ENCODE measurements at places on chromosomes 1 and 21. TPM values are rescaled to one million over a fixed set of nuclear protein-coding genes. Genes with fewer than 3 reads are reported as not detected.
A peak's percentile ranks its signal among the peaks of the same experiment; 100 is the strongest.

DNA sequence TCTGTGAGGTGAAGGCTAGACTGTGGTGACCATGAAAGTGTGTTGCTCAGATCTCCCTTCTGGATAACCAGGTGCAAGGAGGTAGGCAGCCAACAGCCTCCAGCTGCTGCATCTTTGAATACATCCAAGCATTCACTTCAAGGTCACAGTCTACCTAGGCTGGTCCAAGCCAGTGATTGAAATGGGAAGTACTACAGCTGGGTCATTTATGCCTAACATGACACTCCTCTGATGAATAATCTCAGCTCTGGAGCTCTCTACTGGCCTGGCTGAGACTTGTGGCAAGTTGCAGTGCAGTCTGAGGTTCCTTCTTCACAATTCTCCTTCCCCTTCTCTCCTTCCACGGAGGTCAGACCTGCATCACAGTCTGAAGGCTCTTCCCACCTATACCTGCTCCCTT lies 35.0 kb upstream of the ARHGAP29 start:
- no peak for DNase-seq

GRCh38 chr1:169287280-169287679 lies 80.3 kb downstream of the NME7 start:
- no peak for DNase-seq

GRCh38 chr1:38561725-38562124 lies 297.8 kb downstream of the RRAGC start:
- no peak for DNase-seq

DNA sequence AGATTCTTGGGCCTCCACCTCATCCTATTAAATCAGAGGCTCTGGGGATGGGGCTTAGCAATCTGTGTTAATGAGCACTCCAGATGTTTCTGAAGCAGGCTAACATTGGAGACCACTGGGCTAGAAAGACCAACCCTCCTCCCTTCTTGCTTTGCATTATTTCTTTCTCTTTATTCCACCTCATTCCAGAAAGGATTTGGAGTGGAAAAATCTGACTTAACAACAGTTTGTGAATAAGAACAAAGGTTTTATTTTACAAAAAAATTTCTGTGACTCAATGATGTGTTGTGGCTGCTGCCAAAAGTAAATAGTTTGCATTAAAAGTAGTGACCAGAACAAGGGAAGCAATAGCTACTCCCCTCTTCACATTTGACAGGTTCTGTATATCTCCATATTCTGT lies 79.4 kb downstream of the TGFB2 start:
- no peak for DNase-seq

DNA sequence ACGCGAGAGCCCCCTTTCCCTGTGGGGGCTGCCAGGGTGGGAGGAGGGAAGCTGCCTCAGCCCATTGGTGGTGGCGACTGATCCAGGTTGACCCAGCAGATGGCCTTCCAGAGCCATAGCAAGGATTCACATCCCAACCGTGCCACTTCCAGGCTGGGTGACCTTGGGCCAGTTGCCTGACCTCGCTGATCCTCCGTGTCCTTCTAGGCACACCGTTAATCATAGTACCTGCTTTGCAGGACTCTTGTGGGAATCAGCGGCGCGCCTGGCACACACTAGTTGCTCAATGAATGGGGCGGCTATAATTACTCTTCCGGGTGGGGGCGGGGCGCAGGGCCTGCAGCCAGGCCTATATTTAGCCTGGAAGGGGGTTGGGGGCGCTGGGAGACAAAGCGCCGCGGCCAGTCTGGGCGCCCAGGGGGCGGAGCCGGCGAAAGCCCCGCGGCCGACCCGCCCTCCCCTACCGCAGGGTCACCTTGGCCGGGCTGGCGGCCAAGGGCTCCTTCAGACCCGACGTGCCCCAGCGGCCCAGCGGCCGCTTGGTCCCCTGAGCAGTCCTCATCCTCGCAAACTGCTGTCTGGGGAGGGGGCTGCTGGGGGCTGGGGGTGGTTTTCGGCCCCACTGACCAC lies 5.1 kb downstream of the HSPB7 start:
- DNase-seq, result peak; percentile 8

DNA sequence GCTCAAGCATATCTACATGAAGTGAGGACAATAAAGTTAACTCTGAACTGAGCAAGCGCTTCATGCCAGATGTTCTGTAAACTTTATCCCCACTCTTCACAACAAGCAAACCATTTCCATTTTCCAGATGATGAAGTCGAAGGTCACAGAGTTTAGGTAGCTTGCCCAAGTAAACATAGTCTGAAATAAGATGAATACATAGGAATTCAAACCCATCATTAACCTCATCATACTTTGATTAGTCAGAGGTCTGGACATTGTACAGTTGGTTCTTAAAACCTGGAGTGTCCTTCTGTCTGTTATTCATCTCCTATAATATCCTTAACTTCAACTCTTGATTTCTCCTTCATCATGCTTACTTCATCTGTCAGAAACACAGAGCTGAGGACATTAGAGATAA lies 180.3 kb upstream of the C8B start:
- DNase-seq, result no peak

DNA sequence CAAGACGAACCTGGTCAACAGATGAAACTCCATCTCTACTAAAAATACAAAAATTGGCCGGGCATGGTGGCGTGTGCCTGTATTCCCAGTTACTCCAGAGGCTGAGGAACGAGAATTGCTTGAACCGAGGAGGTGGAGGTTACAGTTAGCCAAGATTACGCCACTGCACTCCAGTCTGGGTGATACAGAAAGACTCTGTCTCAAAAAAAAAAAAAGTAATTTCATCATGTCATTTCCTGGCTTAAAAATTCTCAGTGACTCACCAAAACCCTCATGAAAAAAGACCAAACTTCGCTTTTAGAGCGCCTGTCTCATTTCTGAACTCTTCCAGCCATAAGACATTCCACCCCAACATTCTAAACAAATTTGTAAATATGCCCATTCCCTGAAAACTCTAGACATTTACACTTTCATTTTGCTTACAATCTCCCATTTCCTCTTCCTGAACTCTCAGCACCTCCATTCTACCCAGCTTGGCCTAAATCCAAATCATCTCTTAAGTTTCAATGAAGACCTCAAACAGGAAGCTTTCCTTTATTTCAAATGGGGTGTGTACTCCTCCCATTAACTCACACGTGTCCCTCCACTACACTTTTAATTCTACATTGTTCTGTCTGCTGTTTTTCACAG lies 50.5 kb upstream of the PRRC2C start:
- no peak for DNase-seq

DNA sequence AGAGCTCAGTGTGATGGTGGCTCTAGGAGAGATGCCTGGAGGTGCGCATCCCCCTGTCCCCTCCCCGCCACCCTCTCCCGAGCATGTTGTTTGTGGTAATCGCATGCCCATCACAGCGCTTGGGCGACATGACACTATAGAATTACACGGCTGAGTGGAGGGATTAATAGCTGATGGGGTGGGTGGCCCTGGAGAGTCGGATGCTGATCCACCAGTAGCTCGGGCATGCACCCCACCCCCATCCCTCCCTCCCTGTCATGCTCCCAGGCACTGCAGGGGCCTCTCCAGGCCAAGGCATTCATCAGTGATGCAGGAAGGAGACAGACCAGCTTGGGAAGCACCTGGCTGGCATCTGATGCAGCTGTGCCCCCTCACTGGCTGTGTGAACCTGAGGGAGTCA lies 159.0 kb upstream of the IGSF21 start:
- DNase-seq, result no peak

- no peak for DNase-seq
Measured at GRCh38 chr1:80917225-80917624, 883.5 kb upstream of the ADGRL2 start.

DNA sequence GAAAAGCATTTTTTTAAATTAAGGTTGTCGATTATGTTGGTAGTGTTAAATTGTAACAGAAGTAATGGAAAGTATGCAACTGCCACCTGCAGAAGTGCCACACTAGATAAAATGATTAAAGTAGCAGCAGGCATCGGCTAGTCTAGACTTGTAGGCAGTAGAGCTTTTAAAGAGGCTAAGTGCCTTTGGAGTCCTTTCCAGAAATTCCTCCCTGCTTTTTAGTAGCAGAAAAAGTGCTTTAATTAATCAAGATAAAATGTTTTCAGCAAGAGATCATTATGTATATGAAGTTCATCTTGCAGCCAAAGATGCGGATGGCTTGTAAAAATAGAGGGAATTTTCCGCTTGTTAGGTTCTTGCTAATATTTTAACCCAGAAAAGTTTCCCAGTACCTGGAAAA lies 87.1 kb upstream of the LRRC8D start:
- no peak for DNase-seq

- no peak for DNase-seq
Measured at GRCh38 chr1:91583326-91583755, 82.7 kb downstream of the CDC7 start.

- no peak for DNase-seq
Measured at GRCh38 chr1:204293605-204294337, 66.0 kb downstream of the PLEKHA6 start.

DNA sequence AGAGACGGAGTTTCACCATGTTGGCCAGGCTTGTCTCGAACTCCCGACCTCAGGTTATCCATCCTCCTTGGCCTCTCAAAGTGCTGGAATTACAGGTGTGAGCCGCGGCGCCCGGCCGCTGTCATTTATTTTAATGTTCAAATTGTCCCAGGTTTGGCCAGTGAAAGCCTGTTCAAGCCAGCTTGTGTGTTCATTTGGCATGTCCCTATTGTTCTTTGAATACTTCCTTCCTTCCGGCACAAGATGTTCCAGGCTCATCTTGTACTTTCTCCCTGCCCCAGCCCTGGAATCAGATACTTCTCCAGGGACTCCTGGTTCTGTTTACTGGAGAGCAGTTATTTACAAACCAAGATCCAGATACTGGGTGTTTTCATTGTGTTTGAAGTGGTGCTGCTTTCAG lies 37.0 kb downstream of the ZBTB8B start:
- no peak for DNase-seq

- DNase-seq, result no peak
Measured at GRCh38 chr1:21823980-21824702, 12.1 kb downstream of the LDLRAD2 start.

- no peak for DNase-seq
Measured at GRCh38 chr1:175690298-175690697, 53.1 kb downstream of the TNR start.

DNA sequence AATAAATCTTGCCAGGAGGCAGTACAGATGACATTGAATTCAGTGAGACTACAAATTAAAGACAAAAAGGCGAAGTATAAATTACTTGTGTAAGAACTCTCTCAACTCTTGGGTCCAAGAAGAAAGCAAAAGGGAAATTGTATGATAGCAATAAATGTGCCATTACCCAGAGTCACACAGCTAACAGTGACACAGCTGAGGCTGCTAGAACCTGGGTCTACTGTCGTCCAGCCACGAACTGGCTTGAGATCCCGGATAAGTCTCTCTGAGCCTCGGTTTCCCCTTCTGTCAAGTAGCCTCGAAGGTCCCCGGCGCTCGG lies 362 bp upstream of the ROR1 start:
- no peak for DNase-seq

DNA sequence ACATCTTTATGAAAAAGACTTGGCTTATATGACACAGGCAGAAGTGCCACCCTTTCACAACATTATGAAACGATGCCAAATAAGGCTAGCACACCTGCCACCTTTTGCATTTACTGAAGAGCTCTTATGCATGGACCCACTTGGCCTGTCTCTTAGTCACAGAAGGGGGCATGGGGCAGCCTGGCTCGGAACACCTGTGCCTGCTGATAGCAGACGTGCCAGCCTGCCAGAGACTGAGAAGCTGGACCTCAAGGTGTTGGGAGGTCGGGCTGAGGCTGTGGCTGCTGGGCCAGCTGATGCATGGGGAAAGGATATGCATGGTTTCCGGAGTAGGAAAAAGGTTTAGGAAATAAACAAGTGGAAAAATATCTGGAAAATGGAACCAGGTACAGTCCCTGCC lies 21.5 kb downstream of the RCAN1 start:
- DNase-seq, result no peak

GRCh38 chr1:93827633-93828366 lies 51.2 kb downstream of the DNTTIP2 start:
- no peak for DNase-seq

- DNase-seq, result no peak
Measured at GRCh38 chr1:918843-919242, 4.9 kb upstream of the SAMD11 start.

GRCh38 chr1:212009561-212009960 lies 25.8 kb downstream of the INTS7 start:
- DNase-seq, result no peak

DNA sequence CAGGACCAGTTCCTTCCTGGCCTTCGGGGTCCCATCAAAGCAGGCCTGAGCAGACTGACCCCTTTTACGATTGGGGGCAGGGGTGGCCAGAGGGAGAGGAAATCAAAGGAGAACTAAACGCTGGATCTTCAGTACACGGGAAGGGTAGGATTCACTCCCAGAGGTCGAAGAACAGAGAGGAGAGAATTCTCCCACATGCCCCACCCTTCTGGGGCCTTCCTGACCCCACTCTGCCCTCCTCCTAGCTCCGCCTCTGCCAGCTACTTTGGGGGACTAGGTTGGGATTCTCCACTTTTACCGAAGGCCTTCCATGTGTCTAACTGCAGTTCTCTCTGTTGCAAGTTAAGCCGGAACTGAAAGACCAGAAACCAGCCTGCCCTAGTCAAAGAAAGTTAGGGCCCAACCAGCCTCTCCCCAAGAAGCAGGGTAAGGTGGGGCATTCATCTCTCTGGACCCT lies 654 bp upstream of the ARHGEF2 start:
- no peak for DNase-seq

LRRC3 gene
- total RNA-seq, result 7.5 TPM

DR1 gene
- total RNA-seq, result 73.8 TPM

GUCA2B gene
- not detected for total RNA-seq

S100A2 gene
- 24.8 TPM for total RNA-seq

LYPD8 gene
- total RNA-seq, result not detected

NBPF10 gene
- 1.7 TPM for total RNA-seq

PLA2G2E gene
- not detected for total RNA-seq

SPATA1 gene
- total RNA-seq, result 3.1 TPM

AKR7A3 gene
- total RNA-seq, result 1.7 TPM

AKR1A1 gene
- total RNA-seq, result 199 TPM

TRAF3IP3 gene
- total RNA-seq, result 0.34 TPM

DMBX1 gene
- total RNA-seq, result 4.3 TPM

CCDC17 gene
- 2.4 TPM for total RNA-seq

IL10 gene
- not detected for total RNA-seq

LHX8 gene
- not detected for total RNA-seq

FCRL3 gene
- not detected for total RNA-seq

GJA9 gene
- not detected for total RNA-seq

RORC gene
- total RNA-seq, result 1.3 TPM

RIPPLY3 gene
- total RNA-seq, result not detected

KCNH1 gene
- total RNA-seq, result not detected

GJB5 gene
- total RNA-seq, result 4.6 TPM

CHI3L1 gene
- not detected for total RNA-seq

ECM1 gene
- 2.0 TPM for total RNA-seq

Data from HCT116 (cell line).